Hair follicular keratinocyte (primary cell): ENCODE measurements at places on chromosomes 6 and 20. TPM values are rescaled to one million over a fixed set of nuclear protein-coding genes. Genes with fewer than 3 reads are reported as not detected.

HMGCLL1 gene
- total RNA-seq: 0.39 and 0.65 TPM in 2 replicates

NKAIN4 gene
- 0.15 and 1.4 TPM in 2 replicates for total RNA-seq

C6orf58 gene
- 0.42 TPM in 1 of 2 replicates, not detected in the other for total RNA-seq

FGD2 gene
- total RNA-seq: 0.23 TPM in 1 of 2 replicates, not detected in the other

ALDH5A1 gene
- under 0.01 and 0.62 TPM in 2 replicates for total RNA-seq

JPH2 gene
- 1.3 and 3.3 TPM in 2 replicates for total RNA-seq
